ENCODE measurements at places on chromosomes 16 and 17.

DNA sequence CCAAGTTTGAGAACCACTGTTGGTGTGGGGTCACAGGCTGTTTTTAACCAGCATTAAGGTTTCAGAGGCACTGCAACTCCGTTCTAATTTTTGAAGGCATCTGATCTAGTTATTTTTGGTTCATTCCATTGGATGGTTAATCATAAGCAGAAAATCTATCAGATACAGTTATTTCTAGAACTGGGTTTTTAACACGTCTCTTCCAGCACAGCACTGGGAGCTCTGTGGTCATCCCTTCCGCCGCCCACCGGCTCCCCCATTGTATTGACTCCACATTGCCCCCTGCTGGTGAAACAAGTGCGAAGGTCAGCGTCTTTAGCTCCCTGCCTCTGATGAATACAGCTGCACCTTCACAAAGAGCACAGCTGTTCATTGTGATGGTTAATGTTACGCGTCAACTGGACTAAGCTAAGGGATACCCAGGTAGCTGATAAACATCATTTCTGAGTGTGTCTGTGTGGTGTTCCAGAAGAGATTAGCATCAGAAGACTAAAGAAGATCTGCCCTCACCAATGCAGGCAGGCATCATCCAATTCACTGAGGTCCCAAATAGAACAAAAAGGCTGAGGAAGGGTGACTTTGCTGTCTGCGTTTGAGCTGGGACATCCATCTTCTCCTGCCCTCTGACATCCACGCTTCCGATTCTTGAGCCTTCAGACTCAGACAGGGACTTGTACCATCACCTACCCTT, 8.5 kb downstream of the CCL18 start:
- no peak for DNase-seq

DNA sequence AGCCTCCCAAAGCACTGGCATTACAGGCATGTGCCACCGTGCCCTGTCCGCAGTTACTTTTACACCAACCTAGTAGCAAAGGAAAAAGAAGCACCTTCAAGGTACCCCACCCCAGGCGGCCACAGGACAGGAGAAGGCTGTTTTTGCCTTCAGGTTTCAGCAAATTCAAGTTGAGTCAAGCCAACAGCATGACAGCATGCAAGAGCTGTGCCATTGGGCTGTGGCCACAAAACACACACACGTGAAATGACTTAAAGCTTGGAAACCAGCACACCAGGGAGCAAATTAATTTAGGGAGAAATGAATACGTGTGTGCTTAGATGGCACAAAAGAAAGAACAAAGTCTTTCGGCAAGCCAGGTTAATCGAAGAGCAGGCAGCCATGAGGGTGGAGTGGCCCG, 39.7 kb downstream of the ERCC4 start:
- no peak for DNase-seq

- DNase-seq, result no peak
These were observed 671 bp downstream of the CHMP6 start for GRCh38 chr17:80992077-80992947.

DNA sequence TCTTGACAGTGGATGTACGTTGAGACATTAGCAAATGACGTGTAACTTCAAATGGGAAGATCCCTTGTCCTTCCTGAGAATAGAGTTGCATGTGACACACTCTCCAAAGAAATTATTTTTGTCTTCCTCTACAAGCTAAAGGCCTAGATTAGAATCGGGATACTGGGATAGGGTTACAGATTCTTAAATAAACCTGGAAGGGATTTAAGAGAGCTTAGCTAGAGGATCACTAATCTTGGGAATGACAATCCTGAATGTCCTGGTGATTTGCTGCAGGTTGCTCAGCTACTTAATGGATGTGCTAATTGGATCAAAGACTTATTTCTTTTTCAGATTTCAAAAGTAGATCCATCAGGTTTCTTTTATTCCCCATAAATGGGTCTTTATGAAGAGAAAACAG, 101.9 kb downstream of the KCNJ2 start:
- DNase-seq, result peak; percentile 99

DNA sequence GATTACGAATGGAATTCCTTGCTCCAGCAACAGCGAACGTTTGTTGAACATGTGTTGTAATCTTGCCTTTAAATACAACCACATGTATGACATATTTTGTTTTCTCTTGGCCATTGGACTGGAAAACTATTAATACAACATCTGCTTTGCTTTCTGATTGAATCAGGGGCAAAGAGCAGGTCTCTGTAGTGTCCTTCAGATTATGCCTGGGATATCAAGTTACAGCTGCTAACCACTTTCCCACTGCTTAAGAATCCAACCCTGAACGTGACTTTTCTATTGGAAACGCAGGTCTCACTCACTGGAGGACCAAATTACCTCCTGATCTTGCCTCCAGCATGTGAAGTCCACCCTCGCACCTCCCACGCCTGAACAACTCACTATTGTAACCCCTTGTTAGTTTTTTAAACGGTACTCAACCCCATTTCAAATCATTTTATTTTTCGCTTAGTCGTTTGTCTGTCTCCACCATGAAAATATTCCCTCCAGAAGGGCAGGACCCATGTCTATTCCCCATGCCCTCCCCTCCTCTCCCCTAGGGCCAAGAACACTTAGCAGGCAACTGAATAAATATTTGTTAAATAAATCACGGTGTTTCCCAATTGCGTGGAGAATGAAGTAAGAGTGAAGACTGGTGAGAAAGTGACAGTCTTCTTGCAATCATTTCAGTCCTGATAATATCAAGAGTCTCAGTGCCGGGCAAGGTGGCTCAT, 57.4 kb upstream of the MRTFB start:
- peak; percentile 96 for DNase-seq

GRCh38 chr16:88077328-88078108, 126.3 kb downstream of the BANP start:
- DNase-seq, result no peak

DNA sequence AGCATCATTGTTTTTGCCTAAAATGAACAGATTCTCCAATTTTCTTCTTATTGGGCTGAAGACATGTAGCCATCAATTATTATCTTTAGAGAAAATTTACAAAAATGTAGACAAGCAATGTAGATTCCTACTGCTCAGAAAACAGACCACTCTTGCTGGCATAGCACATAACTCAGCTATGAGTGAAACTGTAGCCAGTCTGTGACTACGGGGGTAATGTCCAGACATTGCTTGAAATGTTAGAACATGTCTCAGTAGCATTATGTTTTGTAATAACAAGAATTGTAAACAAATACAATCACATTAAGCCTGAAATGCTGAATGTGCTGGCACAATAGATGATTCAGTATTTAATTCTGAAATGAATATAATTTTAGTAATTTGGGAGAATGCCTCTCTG, 265.7 kb upstream of the KCNJ16 start:
- DNase-seq, result no peak

DNA sequence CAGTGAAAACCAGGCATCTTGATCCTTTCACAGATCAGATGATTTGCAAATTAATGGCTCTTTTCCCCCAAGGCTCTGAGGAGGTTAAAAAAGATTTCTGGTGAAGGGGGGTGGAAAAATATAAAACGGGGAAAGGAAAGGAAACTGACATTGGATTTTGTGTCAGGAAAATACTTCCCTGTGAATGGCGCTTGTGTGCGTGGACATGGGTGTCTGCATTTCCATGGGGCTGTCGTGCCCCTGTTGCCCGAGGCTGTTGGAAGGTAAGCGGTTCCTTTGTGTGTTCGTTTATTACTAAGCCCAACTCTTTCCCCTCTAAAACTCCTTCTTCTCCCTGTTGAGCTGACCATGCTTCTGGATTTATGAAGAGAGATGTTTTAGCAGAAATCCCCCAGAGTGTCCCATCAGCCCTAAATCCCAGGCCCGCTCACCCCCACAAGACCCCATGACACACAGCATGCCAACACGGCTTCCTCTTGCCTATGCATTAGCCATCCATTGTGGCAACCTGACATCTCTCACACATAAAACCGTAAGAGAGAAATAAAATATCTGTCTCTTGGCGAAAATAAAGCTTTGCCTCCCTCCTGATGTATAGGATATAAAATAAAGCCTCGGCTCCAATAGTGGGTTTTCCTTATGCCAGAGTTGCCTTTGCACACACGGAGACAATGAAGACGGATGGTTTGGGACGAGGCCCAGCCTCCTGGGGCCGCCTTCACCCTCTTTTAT, 7.3 kb upstream of the LHX1 start:
- no peak for DNase-seq

GRCh38 chr17:8922451-8922850, 43.1 kb downstream of the PIK3R5 start:
- no peak for DNase-seq

GRCh38 chr16:71966932-71967331, 33.3 kb downstream of the PKD1L3 start:
- no peak for DNase-seq

- no peak for DNase-seq
These were observed 11.4 kb downstream of the CIITA start for GRCh38 chr16:10888320-10888937.

DNA sequence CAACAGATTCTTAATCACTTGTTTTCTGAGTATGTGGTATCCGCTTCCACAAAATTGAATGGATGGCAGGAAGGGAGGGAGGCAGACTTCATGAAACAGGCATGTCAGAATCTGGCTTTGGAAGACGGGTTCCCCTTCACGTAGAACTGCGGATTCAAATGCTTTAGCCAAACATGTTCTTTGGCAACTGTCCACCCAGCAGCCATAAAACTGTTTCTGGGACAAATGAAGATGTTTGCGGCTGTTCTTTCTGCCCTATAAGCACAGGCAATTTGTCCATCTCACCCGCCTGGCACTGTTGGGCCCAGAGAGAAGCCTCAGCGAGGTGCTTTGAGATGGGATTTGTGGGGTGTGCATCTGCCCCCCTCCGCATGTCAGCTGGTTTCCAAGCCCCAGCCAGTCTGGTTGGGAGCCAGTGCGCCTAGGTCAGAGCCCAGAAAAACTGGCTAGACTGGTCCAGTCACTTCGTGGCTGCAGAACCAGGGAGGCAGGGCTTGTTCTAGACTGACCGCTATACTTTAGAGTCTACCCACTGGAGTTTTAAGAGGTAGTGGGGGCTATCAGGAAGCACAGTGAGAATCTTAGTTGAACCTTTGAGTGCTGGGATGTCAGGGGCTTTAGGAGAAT, 6.3 kb downstream of the CRHR1 start:
- no peak for DNase-seq

- no peak for DNase-seq
These were observed 101.8 kb upstream of the CDH13 start for GRCh38 chr16:82524976-82525375.

DNA sequence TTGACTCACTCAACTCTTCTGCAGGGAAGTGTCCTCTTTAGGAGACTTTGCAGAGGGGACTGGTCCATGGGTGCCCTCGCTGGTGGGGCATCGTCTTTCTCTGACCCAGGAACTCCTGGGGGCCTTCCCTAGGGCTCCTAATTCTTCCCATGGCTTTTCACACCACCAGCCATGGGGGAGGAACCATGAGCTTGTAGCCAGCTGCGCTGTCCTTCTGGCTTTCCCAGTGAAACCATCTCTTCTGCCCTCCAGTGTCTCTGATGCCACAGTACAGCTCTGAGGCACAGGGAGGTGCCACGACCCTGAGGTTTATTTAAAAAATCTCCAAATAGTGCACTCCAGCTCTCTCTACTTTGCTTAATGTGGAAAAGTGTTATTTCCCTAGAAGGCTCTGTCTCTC, 78.6 kb downstream of the SDR42E1 start:
- DNase-seq, result no peak

DNA sequence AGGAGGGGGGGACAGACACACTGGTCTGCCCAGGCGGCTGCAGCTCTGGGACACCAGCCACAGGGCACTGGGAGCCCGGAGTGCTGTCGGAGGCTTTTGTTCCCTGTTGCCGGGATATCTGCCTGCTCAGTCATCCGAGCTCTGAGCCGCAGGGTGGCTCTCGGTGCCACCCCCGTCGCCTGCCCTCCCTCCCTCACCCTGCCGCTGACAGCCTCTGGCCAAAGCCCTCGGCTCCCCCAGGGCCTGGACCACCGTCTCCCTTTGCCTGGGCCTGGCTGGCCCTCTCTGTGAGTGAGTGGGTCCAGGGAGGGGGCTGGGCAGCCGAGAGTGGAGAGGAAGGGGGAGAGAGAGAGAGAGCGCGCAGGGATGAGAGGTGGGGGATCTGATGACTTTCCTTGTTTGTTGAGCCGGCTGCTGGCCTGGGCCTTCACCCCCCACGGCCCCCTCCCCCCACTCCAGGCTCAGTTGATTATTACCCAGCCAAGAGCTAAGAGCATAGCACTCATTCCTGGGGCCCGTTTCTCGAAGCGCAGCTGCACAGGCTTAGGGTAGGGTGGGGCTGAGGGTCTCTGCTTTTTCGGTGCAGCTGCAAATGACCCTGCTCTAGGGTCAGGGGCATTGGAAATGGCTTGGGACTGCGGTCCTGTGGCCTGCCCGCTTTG, 2.7 kb downstream of the FOXJ1 start:
- no peak for DNase-seq

DNA sequence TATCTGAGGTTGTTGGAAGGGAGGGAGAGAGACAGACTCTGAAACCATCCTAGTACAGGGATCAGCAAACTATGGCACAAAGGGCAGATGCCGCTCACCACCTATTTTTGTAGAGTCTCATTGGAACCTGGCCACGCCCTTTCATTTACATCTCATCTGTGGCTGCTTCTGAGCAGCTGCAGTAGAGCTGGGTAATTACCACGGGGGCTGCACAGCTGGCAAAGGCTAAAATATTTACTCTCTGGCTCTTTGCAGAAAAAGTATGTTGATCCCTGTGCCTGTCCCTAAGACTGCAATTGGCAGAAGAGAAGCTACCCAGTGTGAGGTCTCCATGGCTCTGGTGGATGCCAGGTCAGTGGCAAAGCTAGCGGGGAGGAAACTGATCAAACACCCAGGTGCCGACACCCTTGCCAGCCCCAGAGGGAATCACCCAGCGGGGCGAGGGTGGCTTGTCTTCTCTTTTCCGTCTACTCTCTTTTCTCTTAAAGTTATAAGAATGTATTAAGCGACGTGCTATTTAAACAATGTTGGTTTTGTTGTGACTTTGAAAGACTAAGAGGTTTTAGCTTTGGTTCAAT, 14.0 kb downstream of the CEP295NL start:
- no peak for DNase-seq

DNA sequence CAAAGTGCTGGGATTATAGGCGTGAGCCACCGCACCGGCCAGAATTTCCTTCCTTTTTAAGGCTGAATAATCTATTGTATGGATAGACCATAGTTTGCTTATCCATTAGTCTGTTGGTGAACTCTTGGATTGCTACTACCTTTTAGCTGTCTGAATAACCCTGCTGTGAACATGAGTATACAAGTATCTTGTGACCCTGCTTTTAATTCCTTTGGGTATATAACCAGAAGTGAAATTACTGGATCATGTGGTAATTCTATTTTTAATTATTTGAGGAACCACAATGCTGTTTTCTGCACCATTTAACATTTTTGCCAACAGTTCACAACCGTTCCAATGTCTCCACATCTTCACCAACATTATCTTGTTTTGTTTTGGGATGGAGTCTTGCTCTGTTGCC, 4.6 kb upstream of the OTOA start:
- no peak for DNase-seq

- no peak for DNase-seq
These were observed 10.8 kb downstream of the ZNF232 start for GRCh38 chr17:5100832-5101231.

GRCh38 chr17:83160443-83161297, 81.3 kb downstream of the METRNL start:
- DNase-seq, result no peak
